ENCODE measurements at places on chromosomes 11 and 22.

GRCh38 chr22:44380756-44381486 is 68.2 kb upstream of the SHISAL1 start:
- DNase-seq: no peak

DNA sequence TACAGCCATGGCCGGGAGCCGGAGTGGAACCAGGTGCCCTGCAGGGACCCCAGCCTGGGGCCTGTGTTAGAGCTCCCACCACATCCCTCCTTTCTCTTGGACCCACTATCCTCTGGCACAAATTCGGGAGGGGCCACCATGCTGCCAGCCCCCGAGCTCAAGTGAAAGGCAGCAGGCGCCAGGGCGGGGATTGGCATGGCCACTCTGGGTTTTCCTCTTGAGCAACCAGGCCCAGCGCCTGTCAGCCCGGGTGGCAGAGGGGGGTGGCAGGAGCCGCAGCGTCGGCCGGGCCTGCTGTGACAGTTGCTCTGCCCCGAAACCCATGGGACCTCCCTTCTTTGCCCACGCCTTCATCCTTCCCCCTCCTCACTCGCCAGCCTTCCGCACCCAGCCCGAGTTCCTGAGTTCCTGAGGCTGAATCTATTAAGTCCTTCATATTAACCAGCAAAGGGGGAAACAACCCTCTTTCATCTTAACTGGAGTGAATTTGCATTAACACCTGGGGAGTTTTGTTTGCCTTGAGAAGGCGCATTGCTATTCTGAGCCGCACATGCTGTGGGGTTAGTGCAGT is 16.8 kb upstream of the CABP7 start:
- DNase-seq: no peak

GRCh38 chr22:49514211-49514610 is 313.5 kb downstream of the BRD1 start:
- no peak for DNase-seq

- DNase-seq: no peak
Observed at GRCh38 chr11:44585421-44585820, 20.0 kb downstream of the CD82 start.

- DNase-seq: no peak
Observed at GRCh38 chr11:18578975-18579598, 9.4 kb downstream of the UEVLD start.

DNA sequence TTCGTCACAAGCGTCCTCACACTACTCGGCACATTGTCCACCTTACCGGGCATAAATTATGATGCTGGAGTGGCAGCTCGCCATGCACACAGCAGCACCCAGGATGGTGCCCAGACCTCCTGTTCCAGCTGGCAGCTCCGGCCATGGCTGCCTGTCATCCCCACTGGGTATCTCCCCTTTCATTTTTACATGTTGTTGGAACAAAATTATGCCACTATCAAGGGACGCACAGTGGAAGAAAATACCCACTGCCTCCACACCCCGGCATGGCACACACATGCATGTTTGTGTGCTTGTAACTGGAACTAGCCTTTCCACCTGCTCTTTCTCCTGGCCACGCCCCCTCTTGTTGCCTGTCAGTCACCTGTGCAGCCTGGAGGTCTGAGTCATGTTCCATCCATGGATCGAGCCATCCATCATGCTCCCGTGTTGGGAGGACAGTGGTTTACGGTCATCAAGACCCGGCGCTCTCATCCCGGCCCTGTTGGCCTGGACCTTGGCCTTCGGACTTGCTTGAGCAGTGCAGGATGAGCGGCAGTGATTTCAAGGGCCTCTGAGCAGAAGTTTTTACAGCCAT is 1069.6 kb downstream of the BRD1 start:
- DNase-seq: no peak

- DNase-seq: peak; percentile 60
Observed at GRCh38 chr11:17598700-17599459, 51.8 kb downstream of the OTOG start.

- peak; percentile 14 for DNase-seq
Observed at GRCh38 chr22:20810645-20811044, 36.7 kb downstream of the SERPIND1 start.

- DNase-seq: no peak
Observed at GRCh38 chr11:78202733-78203167, 14.0 kb downstream of the USP35 start.

GRCh38 chr11:69657911-69658625 is 17.1 kb downstream of the LTO1 start:
- no peak for DNase-seq

- no peak for DNase-seq
Observed at GRCh38 chr22:32512267-32512982, 37.8 kb downstream of the FBXO7 start.

DNA sequence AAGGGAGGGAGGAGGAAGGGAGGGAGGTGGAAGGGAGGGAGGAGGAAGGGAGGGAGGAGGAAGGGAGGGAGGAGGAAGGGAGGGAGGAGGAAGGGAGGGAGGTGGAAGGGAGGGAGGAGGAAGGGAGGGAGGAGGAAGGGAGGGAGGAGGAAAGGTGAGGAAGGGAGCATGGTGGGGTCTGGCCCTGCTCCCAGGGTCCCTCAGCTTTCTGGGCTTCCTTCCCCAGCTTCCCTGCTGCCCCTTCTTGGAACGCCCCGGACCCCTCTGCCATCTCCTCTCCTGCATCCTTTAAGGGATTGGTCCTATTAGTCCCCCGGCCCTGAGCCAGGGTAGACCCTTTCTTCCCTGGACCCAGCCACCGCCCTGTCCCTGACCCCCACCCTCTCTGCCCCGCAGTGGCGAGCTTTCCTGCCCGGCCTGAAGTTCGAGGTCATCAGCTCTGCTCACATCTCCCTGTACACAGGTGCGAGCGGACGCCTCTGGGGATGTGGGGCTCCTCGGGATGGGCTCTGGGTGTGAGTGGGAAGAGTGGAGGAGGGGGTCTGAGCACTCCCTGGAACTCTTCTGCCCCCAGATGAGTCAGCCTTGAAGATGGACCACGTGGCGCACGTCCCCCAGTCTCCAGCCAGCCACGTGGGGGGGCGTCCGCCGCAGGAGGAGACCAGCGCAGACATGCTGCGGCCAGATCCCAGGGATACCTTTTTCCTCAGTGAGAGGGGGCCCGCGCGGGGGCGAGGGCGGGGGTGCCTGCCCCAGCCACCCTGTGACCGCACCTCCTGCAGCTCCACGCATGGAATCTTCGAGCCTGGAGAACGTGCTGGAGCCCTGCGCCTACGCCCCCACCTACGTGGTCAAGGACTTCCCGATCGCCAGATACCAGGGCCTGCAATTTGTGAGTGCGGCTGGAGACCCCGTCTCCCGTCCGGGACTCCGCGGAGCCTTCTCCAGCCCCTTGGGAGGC is 6.0 kb downstream of the B4GALNT4 start:
- DNase-seq: no peak

DNA sequence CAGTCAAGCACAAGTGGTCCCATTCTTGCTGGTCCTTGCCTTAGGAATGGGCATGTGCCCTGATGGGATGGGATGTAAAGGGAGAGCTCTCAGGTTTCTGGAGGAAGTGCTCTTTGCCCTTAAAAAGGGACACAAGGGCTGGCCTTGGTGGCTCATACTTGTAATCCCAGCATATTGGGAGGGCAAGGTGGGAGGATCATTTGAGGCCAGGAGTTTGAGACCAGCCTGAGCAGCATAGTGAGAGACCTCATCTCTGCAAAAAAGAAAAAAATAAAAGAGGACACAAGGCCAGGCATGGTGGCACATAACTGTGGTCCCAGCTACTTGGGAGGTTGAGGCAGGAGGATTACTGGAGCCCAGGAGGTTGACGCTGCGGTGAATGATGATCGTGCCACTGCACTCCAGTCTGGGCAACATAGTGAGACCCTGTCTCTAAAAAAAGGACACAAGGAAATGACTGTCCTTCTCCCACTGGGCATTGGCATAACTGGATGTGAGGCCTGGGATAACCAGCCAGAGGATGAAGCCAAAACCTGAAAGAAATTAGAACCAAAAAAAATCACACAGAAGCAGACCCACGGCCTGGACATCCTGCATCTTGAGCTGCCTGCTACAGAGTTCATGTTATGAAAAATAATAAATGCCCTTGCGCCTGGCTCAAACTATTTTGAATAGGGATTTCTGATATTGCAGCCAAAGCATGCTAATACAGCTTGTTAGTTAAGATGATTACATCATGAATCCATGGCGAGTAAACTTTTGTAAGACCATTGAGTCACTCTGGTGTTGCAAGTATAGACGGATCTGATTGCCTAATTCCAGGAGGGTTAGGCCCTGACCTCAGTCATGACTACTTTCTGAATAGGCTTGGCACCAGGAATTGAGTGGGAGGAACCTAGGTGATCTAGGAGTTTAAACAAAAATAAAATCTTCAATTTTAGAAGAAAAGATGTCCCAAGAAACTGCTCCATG is 12.9 kb upstream of the CRKL start:
- DNase-seq: no peak

DNA sequence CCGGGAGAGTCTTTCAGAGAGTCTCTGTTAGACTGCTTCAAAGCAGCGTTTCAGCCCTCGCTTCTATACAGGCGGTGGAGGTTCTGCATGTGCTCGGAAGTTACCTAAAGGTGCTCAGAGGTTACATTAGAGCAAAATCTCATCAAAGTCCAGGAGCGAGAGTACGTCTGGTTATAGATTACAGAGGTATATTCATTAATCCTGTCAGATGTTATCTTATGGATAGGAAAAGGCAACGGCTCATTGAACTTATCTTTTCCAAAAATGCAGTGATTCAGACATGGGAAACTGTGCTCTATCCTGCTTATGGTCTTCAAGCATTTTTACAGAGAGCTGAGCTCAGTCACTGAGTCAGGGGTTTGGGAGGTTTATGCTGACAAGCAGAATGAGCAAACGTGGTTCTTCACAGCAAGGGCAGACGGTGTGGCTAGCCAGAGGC is 9.1 kb upstream of the ZBED5 start:
- DNase-seq: no peak

DNA sequence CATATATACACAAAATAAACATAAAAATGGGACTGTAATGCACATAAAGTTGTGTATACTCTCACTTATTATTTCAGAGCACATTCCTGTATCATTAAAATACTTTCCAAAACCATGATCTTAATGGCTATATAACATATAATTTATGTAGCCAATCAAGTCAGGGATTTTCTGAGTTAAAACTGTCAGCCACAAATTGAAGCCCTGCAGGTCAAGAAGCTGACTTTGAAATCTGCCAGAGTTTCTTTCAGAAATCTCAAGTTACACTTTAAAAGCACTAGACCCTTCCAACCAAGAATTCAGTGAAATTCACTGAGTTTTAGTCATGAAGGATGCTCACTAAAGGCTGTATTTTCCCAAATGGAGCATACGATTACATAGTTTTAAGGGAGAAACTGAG is 47.6 kb downstream of the PHF21A start:
- DNase-seq: no peak

DNA sequence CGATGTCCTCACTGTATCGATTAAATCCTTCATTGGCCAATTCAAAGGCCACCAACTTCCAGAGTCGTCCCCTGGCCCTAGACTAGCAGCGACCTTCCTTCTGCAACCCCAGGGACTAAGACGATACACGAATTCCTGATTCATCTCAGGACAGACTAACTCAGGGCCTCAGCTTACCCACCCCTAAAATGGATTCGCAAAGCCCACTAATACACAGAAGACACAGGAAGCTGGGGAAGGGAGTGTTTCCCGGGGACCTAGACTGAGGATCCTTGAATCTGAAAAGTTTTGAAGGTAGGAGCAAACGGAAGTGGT is 509 bp downstream of the LAMTOR1 start:
- DNase-seq: no peak

DNA sequence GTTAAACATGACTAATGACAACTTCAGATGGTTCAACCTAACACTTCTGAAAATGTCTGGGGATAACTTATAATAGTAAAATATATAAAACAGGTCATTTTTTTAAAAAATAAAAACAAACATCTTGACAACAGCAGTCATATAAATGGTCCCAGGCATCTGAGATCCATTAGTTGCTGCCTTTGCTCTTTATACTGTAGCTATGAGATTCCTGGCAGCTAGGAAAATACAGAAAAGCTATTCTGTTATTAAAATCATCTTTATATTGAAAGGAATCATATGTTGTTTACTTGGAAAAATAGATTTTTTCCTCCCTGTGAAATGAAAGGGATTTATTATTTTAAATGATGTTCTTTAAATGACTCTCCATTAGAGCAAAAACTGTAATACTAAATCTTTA is 55.7 kb upstream of the DEUP1 start:
- DNase-seq: no peak

Measured in stimulated activated CD8-positive, alpha-beta memory T cell treated with anti-CD3 and anti-CD28 coated beads, Interleukin-2, amount 100 ng/mL, for 48 hours (primary cell).